ENCODE measurements at places on chromosomes 16 and 17. TPM values are rescaled to one million over a fixed set of nuclear protein-coding genes. Genes with fewer than 3 reads are reported as not detected.
A peak's percentile ranks its signal among the peaks of the same experiment; 100 is the strongest.

GRCh38 chr17:63550817-63551639 is 751 bp downstream of the DCAF7 start:
- DNase-seq, result peak; percentile 43

- DNase-seq, result peak; percentile 41
Observed at GRCh38 chr17:75457047-75457654, 716 bp downstream of the TMEM94 start.

DNA sequence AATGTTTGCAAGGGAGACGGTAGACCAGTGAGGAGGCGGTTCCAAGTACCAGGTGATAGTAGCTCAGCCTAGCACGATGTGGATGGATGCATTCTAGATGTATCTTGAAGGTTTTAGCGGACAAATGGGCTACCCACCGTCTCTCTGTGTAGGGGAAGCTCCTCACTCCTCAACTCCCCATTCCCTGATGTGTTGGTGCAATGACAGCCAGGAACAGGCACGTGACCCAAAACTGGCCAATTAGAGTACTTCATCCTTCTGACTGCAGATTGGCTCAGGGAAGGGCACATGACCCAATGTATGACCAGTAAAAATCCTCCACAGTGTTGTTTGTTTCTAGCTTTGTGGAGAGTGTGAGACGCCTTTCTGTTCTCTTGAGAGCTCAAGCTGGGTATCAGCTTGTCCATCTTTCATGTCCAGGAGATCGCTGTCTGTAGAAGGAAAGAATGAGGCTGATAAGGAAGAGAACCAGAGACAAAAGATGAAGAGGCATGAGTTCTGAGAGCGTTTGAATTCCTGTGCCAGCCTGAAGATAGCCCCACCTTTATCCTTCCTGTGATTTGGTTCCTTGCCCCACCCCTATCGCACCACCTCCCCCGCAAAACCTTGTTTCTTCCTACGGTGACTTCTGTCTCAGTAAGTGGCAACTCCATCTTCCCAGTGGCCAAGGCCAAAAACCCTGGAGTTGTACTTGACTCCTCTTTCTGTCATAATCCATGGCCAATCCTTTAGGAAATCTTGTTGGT is 2.3 kb upstream of the BORCS6 start:
- DNase-seq, result peak; percentile 73

DNA sequence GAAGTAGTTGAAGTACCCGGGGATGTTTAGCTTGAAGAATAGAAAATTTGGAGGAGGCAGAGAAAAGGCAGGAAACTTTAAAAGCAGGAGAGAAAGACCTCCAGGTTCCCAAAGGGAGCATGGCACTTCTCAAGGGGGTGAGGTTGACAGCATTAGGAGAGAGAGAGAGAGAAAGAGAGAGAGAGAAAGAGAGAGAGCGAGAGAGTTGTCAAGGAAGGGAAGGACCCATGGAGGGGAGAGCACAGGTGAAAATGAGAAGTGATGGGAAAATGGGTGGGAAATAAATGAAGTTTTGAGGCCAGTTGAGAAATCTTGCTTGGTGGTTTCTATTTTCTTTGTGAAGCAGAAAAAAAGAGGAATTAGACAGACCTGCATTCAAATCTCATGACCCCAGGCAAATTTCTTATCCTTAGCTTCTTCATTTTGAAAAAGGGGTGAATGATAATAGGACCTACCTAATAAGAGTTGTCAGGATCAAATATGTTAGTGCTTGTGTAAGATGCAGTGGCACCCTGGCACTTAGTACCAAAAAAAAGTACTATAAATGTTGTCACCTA is 24.0 kb downstream of the PRKCB start:
- no peak for DNase-seq

GRCh38 chr16:78961464-78961863 is 639.1 kb downstream of the MAF start:
- no peak for DNase-seq

DNA sequence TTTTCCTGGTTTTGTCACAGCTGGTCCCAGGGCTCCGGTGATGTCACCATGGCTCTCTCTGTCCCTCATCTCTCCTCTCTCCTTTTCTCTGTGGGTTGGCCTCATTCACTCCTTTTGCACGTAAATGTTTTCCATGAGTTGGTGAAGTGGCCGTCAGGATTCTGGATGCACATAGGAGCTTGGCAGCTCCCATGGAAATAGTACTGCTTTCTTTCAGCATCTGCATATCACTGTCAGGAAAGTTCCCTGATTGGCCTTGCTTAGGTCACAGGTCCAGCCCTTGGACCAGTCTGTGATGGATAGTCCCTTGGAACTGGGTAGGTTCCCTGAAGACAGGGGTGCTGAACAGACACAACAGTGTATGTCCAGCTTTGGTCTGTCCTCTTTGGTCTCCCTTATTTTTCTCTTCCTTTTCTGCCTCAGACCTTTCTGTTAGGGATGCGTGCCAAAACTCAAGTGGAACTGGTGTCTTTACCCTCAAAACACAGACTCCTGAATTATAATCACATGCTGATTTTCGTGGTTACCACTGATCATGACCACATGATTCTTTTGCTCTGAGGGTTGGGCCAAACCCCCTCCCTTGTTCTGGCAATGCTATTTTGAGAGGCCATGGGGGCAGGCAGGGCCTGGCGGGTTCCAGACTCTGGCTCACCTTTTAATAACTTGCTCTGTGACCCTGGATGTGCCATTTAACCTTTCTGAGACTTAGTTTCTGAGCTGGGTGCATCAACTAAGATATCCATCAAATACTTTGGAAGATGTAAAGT is 99.0 kb downstream of the MSI2 start:
- no peak for DNase-seq

DNA sequence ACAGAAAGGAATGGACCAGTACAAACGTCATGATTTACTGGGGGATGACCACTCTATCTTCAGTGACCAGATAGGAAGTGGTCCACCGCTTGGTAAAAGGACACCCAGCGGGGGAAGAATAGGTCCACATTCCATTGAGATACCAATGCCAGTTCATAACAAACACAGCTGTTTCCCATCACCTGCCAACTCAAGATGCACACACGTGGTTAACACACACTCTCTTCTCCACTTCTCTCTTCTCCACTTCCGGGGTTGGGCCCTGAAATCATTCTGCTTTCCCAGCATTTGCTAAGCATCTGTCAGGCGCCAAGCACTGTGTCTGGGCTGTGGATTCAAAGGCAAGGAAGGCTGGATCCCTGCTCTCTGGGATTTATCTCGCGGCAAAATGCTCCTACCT is 175.5 kb downstream of the SLC39A11 start:
- no peak for DNase-seq

DNA sequence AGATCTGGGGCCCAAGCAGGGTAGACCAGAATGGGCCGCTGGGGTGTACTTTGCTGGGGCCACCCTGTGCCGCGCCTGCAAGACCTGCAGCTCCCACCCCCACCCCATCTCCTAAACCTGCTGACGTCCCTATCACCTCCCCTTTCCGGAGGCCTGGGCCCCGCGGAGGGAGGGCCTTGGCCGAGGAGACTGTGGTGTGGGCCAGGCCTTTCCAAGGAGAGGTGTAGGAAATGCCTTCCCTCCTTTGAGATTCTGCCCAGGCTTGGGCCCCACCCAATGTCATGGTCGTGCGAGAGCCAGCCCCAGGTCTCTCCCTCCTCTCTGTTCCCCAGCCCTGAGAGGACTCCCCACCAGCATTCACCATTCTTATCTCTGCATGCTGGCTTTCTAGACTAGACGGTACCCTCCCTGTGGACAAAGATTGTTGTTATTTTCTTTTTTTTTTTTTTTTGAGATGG is 3.9 kb upstream of the WFIKKN2 start:
- no peak for DNase-seq

DNA sequence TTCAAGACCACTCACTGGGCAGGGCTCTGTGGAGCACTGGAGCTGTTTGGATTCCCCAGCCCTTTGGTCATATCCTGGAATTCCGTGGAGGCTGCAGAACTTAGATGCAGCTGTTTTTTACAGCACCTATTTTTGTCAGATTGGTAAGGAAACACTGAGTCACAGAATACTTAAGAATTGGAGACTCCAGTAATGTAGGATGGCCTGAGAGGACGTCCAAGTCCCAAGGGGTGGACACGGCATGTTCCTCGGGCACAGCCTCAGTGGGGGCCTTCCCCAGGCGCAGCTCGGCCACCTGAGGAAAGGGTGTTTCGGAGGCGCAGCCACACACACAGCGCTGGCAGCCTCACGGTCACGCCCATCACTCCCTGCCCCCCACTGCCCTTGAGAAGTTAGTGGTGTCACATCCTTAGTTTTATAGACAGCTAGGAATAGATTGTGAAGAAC is 14.8 kb downstream of the PLD6 start:
- DNase-seq, result no peak

GRCh38 chr17:61436995-61437704 is 15.1 kb upstream of the TBX4 start:
- DNase-seq, result no peak

- DNase-seq, result no peak
Observed at GRCh38 chr17:40178660-40179059, 1.4 kb downstream of the RAPGEFL1 start.

GRCh38 chr17:69402052-69402451 is 12.4 kb upstream of the MAP2K6 start:
- no peak for DNase-seq

DNA sequence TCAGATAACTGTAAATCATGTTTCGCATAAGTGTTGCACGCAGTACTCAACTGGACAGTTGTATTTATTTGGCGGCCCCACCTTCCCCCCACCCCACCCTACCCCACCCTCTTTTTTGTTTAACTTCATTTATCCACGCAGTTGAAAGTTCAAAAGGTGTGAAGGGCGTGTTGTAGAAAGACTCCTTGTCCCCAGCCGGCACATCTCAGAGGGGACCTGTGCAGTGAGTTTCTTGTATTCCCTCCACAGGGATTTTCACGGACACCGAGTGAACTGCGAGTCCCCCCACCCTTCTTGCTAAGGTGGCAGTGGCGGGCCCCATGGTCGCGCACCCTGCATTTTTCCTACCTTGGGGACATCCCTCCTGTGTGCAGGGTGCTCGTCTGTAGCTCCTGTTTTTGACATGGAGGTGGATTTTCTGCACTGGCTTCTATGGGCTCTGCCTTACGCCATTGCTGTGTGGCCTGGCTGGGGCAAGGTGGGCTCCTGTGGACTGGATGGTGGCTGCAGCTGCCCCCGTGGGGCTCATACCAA is 36.2 kb downstream of the ADCY7 start:
- DNase-seq, result no peak

DNA sequence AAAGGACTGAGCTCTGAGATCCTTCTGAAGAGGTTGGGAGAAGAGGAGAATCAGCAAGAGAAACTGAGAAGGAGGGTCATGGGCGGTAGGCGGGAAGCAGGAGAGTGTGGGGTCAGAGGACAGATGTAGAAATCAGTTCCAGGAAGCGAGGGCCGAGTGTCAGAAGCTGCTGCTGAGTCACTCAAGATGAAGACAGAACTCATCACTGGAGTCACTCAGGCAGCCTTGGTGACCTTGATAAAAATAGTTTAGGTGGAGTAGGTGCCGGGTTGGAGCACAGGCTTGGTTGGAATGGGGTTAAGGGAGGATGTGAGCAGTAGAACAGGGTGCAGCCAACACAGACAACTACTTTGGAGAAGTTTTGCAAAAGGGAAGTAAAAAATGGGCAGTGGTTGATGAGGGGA is 6.1 kb upstream of the ITGAM start:
- DNase-seq, result no peak

GRCh38 chr17:30321314-30321713 is 12.5 kb downstream of the TMIGD1 start:
- no peak for DNase-seq

Gene FOXF1
- 0.69 TPM for total RNA-seq

Gene BCL6B
- 271 TPM for total RNA-seq

Gene KRTAP4-9
- total RNA-seq, result not detected

Gene PERCC1
- not detected for total RNA-seq

Gene HEXD
- 22.0 TPM for total RNA-seq

Gene CHTF18
- total RNA-seq, result 56.8 TPM
